ENCODE measurements at places on chromosomes 4 and X. TPM values are rescaled to one million over a fixed set of nuclear protein-coding genes. Genes with fewer than 3 reads are reported as not detected.

Gene NHS
- total RNA-seq: 5.9 TPM

Gene ADH1B
- total RNA-seq: not detected

DNA sequence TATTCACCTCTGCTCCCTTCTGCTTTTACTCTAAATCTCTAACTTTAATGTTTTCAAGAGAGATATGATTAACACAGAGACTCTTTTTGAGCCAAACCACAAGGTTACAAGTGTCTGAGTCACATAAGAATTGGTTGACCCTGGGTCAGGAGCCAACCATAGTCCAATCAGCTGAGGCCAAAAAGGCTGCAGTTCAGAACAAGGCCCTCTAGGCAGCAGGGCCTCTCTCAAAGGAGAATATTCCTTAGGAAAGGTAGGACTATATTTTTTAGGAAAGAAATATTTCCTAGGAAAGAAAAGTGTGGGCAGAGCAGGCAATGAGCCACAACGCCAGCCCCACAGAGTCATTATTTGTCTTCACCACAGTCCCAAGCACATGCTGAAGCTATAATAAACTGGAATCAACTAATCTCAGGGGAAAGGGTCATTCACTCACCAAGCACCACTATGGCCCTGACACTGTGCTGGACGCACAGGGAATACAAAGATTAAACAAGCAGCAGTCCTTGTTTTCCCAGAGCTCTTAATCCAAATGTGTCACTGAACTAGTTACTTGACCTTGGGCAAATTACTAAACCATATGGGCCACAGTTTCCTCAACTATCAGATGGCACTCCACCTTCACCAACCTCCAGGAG, 2.2 kb downstream of the ATP8A1 start:
- peak; percentile 84 for DNase-seq

DNA sequence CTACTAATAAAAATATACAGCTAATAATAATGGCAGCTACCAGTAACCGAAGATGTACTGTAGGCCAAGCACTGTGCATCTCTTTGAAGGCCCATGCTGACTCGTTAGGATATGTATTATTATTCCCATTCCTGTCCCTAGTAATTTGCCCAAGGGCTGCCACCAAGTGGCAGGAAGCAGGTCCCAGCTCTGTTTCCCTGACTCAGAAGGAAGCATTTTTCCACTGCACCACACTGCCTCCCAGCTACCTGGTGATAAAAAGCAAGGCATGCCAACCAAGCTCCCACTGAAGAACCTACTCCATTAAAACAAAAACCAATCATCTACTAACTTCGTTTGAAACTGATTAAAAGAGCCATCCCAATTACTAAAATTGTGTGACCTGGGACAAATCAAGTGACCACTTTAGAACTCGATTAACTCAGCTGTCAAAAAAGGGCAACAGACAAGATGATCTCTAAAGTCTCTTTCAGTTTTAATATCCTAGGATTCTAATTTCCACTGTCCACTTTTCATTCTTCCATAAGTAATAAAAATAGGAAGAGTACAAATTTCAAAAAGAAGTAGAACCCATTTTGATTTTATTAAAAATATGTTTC, 24.3 kb upstream of the PGM2 start:
- DNase-seq: peak; percentile 92

GRCh38 chr4:114997576-114998247, 115.7 kb downstream of the NDST4 start:
- DNase-seq: no peak

All from H4 (cell line).